ENCODE measurements at places on chromosomes 2 and 18.

- DNase-seq = no peak
Observed at GRCh38 chr18:79639072-79639829, 40.4 kb upstream of the CTDP1 start.

- DNase-seq = no peak
Observed at GRCh38 chr18:63994783-63995399, 25.0 kb downstream of the SERPINB8 start.

- DNase-seq = no peak
Observed at GRCh38 chr2:196697825-196698224, 58.3 kb downstream of the CCDC150 start.

DNA sequence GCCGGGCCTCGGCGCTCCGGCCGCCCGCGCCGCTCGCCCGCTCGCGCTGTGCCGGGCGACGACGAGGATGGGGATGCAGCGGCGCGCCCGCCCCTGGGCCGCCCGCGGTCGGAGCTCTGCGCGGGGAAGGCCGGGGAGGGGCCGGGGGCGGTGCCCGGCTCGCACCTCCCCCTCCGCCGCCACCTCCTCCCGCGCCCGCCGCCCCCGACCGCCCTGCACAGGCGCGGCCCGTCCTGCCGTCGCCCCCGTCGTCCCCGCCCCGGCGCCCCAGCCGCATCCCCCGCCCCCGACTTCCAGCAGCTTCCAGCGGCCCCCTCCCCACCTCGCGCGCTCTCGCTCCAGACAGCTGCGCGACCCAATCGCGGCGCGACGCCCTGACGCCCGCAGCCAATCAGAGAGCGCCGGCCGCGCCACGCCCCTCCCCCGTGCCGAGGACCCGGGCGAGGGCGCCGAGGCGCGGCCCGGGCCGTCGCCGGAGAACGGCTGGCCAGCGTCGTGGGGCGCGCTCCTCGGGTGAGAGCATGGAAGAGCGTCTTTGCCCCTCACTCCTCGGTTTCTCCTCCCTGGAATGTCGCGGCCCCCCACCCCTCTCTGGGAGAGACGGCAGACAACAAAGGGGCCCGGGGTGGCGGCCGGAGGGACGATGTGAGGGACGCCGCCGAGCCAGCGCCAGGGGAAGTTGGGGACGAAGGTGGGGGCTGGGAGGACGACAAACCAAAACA lies at the start of gene MBOAT2:
Gene MBOAT2, minus strand, starts transcription at position 69 of the 722 bp plus-strand sequence. CDS start 70 bp downstream, outside the sequence.
- peak; percentile 93 for DNase-seq

GRCh38 chr2:172905937-172906811 lies 169.5 kb upstream of the MAP3K20 start:
- DNase-seq = no peak

GRCh38 chr2:27255187-27255586 lies 7.7 kb downstream of the SLC30A3 start:
- DNase-seq = no peak
